ENCODE measurements at places on chromosomes 11 and 22.

- no peak for DNase-seq
Observed at GRCh38 chr22:47813661-47814060, 1051.2 kb downstream of the TBC1D22A start.

DNA sequence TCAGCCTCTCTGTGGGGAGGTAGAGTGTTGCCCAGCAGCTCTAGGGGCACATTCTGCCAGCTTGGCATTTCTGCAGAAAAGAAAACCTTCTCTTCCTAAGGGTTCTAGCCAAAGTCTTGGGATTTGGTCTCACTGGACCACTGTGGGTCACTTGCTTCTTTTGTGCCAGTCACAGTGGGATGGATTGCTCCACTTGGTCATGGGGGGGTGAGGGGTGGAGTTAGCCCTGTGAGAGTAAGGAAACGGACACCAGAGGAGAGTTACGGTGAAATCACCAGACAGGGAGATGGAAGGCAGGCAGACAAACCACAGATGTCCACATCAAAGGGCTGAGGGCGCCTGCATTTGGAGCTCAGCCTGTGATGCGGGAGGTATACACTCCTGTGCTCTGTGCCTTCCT is 10.8 kb downstream of the SGSM1 start:
- no peak for DNase-seq

DNA sequence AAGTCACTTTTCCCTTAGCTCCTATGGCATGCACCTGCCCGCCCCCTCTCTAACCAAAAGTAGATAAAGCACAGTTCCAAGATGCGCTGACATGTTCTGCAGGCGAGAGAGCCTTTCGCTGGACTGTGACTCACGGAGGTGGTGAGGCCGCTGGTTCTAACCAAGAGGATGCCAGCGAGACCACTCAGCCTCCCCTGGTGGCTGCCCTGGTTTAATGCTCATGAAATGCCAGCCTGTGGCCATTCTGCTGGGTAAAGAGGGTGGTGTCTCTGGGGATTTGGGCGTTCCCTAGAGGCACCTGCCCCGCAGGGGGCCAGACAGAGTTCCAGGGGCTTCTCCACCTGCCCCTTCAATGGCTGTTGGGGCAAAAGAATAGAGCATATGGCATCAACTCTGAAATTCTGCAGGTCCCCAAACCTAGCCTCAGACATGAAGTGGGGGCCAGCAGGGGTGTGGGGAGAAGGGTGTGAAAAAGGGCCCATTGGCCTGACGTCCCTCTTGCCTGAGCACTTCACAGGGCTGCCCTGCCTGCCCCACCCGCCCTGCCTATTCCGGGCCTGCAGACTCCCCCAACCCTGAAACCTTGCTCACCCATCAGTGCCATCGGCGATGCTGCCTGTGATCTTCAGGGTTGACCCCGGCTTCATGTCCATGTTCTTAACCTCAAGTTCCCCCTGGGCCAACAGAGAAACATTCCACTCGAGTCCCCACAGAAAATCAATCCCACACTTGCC is 8.5 kb downstream of the LGALS2 start:
- no peak for DNase-seq

- DNase-seq: no peak
Observed at GRCh38 chr11:17165247-17165890, 42.4 kb downstream of the PIK3C2A start.

DNA sequence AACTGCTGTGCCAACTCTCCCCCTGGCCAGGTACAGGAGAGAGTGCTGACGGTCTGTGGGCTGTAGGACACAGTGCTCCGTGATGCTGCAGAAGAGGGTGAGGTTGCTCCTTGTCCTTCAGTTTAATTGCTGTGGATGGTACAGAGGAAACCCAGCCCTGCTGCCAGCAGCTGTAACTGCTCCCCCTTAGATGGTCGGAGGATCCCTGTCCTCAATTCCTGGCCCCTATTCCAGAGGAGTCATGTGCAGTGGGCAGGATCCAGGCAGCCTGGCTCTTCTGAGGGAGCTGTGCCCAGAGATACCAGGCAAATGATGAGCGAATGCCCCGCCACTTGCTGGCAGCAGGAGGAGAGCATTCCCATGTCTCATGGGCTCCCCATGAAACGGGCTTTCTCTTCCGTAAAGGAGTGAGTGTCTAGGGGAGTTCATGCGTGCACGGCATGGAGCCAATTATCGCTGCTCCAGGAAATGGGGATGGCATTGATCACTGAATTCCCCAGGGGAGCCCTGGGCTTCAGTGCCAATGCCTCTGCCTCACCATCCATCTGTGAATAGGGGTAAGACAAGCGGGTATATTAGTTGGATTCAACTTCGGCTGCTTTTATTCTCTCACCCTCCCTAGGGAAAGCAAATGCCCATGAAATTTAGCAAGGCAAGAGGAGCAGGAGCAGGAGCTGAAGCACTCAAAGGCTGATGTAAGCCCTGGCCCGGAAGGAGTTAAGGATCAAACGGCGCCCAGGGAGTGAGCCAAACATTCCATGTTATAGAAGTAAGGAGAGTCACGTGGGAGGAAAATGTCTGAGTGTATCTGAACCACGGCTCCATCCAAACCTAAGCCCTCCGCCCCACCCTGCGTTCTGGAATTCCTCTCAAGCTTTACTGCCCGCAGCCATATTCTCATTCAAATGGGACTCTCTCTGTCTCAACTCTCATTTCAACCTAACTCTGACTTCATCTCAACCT is 51.0 kb upstream of the CSNK2A3 start:
- no peak for DNase-seq

- DNase-seq: no peak
Observed at GRCh38 chr11:35099278-35100012, 39.5 kb upstream of the CD44 start.

Data from NCI-H187 treated with DMSO at 0.1 percent for 48 hours (cell line).